ENCODE measurements at places on chromosomes 3 and 15. TPM values are rescaled to one million over a fixed set of nuclear protein-coding genes. Genes with fewer than 3 reads are reported as not detected.

The ZDHHC3 gene
- total RNA-seq: 71.5 TPM

The GOLGA8T gene
- not detected for total RNA-seq

The LIPH gene
- total RNA-seq: 14.7 TPM

The IL17RE gene
- total RNA-seq: 8.5 TPM

The WDR53 gene
- 12.3 TPM for total RNA-seq

DNA sequence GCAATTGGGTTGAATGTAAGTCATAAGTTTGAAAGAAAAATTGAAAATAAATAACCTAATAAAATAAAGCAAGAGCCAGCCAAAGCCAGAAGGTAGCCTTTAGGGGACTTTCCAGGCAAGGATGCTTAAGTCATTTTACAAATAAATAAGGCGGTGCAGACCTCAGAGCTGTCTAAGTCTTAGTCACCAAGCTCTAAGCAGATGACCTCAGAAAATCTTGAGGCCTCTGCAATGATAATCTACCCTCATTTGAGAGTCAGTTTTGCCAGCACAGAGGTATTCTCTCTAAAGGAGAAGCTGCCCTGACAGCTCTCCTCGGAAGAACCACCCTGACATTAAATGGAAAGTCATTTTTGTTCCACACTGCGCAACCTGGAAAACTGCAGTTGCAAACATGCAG is 113.9 kb downstream of the OXNAD1 start:
- H3K27me3 ChIP-seq: no peaks in the 10 kb centered on the region
- no peak for DNase-seq
- no peak overlapping the region for H3K27ac ChIP-seq
- no peaks in the 10 kb centered on the region for H3K36me3 ChIP-seq
- no peaks in the 10 kb centered on the region for H3K4me1 ChIP-seq

DNA sequence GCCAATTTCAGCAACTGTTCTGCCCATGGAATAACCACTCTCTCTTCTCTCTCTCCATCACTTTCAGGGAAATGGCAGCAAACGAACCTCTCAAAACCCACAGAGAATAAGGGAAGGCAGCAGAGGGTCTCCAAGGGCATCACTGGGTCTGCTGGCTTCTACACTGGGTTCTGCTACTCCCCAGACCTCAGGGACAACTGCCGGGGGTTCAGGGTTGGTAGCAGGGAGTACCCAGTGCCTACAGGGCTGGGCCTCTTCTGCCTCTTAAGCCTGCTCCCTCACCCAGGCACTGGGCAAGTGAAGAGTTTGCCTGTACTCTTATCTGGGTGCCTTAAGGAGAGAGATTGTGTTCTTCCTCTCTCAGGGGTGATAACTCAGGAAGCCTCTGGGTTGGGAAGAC is 2.5 kb downstream of the TCTA start:
- no peak overlapping the region for H3K4me3 ChIP-seq
- no peaks in the 10 kb centered on the region for H3K36me3 ChIP-seq
- DNase-seq: no peak
- H3K4me1 ChIP-seq: peaks cover 15% of the 10 kb centered on the region
- no peak overlapping the region for H3K27ac ChIP-seq

- H3K27me3 ChIP-seq: no peaks in the 10 kb centered on the region
- peak overlapping the region; percentile 27 for H3K27ac ChIP-seq
- peak; percentile 93 for DNase-seq
- peaks cover 14% of the 10 kb centered on the region for H3K36me3 ChIP-seq
- peak overlapping the region; percentile 34 for H3K4me3 ChIP-seq
- no peaks in the 10 kb centered on the region for H3K4me1 ChIP-seq
Observed at GRCh38 chr3:129305592-129306091, 27.0 kb downstream of the HMCES start.

- H3K27me3 ChIP-seq: no peaks in the 10 kb centered on the region
- no peaks in the 10 kb centered on the region for H3K4me1 ChIP-seq
- no peak for DNase-seq
- no peak overlapping the region for H3K27ac ChIP-seq
- peaks cover 10% of the 10 kb centered on the region for H3K36me3 ChIP-seq
Observed at GRCh38 chr15:75353604-75354003, 6.8 kb downstream of the NEIL1 start.

DNA sequence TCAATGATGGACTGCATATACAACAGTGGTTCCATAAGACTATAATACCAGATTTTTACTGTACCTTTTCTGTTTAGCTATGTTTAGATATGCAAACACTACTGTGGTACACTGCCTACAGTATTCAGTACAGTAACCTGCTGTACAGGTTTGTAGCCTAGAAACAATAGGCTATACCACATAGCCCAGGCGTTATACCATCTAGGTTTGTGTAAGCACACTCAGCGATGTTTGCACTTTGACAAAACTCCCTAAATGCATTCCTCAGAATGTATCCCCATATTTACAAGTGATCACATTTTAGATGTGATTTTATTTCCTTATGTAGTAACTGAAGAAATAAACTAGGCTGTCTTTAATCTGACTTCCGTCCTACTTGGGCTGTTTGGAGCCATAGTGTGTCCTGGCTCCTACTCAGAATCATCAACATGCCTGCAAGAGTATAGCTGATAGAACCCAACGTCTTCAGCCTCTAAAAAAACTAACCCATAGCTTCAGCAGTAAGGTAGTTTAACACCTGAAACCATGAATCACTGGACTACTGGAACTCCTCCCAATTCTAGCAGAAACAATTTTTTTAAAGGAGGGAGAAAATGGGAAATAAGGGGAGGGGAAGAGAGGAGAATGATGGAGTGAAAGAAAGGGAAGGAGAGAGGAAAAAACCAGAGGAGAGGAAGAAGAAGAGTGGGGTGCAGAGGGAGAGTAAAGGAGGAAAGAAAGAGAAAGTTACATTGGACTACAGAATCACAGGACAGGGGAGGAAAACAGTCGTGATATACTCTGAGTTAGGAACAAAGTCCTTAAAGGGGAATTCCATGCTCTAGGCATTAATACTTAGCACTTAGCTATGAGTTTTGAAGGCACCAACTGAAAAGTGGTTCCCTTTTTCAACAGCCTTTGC is 67.7 kb upstream of the PLXND1 start:
- H3K36me3 ChIP-seq: peaks cover 10% of the 10 kb centered on the region
- peaks cover 2% of the 10 kb centered on the region for H3K4me1 ChIP-seq
- no peak for DNase-seq
- H3K4me3 ChIP-seq: no peak overlapping the region

DNA sequence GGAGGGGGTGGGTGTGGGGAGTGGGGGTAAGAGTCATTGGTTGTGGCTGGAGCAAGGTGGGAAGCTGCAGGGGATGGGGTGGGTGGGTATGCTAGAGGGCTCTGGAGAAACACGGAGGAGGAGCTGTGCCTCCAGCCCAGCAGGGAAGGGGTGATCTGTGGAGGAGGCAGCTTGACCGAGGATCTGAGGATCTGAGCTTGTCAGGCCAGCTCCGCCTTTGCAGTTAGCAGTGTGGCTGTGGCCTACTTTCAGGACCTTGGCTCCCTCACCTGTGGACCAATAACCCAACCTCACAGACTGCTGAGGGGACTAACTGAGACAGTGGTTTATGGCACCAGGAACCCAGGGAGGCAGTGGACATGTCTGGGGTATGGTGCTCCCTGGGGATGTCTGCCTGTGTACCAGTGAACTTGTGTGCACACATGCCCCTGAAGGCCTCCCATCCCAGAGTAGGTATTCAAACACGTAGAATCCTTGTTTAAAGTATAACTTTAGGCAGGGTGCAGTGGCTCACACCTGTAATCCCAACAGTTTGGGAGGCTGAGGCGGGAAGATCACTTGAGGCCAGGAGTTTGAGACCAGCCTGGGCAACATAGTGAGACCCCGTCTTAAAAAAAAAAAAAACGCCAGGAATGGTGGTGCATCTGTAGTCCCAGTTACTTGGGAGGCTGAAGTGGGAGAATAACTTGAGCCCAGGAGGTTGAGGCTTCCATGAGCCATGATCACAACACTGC is 52.5 kb upstream of the LINGO1 start:
- no peak overlapping the region for H3K27ac ChIP-seq
- no peaks in the 10 kb centered on the region for H3K36me3 ChIP-seq
- no peak for DNase-seq

DNA sequence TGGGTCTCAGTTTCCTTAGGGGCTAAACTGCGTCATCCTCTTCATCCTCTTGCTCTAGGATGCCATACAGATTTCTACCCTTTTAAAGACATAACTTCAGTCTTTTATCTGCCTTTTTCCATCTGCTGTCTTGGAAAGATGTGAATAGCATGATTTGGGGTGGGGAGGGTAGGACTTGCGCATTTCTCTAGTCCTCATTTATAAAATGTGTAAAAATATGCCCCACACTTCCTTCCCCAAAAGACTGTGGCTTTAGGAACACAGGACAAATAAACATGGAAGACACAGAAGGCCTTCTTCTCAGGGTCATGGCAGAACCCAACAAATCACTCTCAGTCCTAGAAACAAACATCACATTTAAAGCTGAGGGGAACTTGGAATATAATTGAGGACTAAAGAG is 48.4 kb upstream of the BCL6 start:
- no peak for DNase-seq
- no peaks in the 10 kb centered on the region for H3K36me3 ChIP-seq
- no peaks in the 10 kb centered on the region for H3K4me1 ChIP-seq
- H3K4me3 ChIP-seq: no peak overlapping the region
- H3K27ac ChIP-seq: no peak overlapping the region

DNA sequence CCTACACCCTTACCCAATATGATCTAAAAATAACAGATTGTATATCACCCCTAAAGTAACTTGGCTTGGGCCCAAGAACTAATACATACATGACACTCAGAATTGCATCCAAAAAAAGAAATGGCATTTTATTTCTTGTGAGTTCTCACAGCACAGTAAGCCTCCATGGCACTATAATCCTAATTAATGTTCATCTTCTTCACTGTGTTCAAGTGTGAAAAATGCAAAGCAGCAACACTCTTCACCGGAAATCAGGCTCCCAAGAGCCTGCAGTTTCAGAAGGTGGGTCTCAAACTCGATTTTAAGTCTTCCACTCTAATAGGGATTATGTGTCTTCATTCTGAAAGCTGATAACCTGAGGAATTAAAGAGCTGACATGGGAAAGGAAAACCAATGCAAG is 142.8 kb upstream of the TSC22D2 start:
- peaks cover 8% of the 10 kb centered on the region for H3K4me1 ChIP-seq
- H3K27me3 ChIP-seq: no peaks in the 10 kb centered on the region
- DNase-seq: no peak
- no peak overlapping the region for H3K4me3 ChIP-seq

GRCh38 chr15:68418611-68419161 is 13.3 kb downstream of the ITGA11 start:
- no peaks in the 10 kb centered on the region for H3K36me3 ChIP-seq
- no peak overlapping the region for H3K4me3 ChIP-seq
- H3K27ac ChIP-seq: no peak overlapping the region
- H3K27me3 ChIP-seq: no peaks in the 10 kb centered on the region
- H3K4me1 ChIP-seq: no peaks in the 10 kb centered on the region

- no peak overlapping the region for H3K27ac ChIP-seq
- peak; percentile 35 for DNase-seq
- H3K27me3 ChIP-seq: no peaks in the 10 kb centered on the region
- H3K36me3 ChIP-seq: no peaks in the 10 kb centered on the region
Observed at GRCh38 chr15:66783725-66784124, 81.7 kb downstream of the SMAD6 start.

Measured in kidney (tissue), 22 donors.